NCI-H510A treated with DMSO at 0.1 percent for 48 hours (cell line): ENCODE measurements at places on chromosomes 3 and 15.

DNA sequence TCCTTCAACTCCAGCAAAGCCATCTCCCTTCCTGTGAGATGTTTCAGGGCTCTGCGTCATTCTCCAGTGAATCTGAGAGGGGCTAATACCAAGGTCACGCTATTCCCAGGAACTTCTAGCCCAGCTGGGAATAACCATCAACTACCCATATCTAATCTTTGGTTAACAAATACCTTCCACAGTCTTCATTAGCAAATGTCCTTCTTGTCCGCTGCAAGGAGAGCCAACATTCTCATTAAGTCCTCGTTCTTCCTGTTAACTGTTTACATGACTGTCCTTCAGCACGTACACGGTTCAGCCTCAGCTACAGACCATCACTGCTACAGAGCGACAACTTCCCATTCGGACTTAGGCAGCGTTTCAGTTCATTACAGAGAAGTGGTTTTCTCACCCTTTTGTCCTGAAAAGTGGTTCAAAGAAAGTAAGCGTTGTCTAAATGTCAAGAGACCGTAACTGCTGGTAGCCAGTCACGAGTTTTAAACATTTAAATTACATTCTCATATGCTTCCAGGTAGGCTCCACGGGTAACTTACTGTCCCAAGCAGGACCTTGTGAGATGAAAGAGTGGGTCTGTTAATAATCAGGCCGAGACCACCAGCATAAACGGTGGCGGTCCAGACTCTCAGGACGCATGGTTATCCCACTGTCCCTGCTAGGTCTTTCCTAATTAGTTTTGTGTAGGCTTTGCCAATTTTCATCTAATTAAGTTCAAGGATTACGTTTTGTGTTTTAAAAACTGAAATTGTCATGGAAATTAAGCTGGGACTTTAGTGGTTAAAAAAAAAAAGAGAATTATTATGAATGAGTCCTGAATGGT, 63.8 kb downstream of the CHSY1 start:
- DNase-seq = no peak

GRCh38 chr3:58518291-58518789, 18.6 kb downstream of the ACOX2 start:
- DNase-seq = no peak

GRCh38 chr15:99404454-99404853, 153.2 kb downstream of the LRRC28 start:
- no peak for DNase-seq

DNA sequence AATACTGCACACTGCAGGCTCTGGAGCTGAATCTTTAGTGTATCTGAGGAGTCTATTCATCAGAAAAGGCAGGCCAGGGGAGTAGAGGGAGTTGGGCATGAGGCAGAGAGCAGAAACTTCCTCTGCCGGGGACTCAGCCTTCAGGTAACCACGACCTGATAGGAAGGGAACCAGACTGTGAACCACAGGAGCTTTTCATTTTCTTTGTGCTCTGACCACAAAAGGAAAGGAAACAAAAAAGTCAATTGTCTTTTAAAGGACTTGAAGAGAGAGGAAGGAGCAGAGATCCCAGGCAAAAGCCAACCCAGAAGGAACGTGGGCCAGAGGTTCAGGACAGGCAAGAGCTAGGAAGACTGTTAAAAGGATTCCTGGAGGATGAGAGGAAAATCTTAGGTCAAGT, 573.3 kb downstream of the EPHB1 start:
- no peak for DNase-seq

DNA sequence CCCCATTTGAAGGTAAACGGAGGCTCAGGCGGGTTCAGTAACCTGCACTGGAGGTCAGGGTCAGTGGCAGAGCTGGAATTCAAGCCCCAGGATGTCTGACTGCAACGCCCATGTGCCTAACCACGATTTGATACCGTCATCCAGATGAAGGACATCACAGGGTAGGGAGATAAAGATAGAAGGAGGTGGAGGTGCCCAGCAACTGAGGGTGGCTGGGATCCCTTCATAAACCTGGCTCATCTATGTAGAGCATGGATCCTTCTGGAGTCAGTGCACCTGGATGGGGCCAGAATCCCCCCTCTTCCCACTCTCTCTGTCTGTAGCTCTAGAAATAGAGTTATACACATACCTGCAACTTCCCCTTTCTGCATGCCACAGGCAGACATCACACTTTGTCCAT, 41.3 kb downstream of the GOLGA8S start:
- no peak for DNase-seq

DNA sequence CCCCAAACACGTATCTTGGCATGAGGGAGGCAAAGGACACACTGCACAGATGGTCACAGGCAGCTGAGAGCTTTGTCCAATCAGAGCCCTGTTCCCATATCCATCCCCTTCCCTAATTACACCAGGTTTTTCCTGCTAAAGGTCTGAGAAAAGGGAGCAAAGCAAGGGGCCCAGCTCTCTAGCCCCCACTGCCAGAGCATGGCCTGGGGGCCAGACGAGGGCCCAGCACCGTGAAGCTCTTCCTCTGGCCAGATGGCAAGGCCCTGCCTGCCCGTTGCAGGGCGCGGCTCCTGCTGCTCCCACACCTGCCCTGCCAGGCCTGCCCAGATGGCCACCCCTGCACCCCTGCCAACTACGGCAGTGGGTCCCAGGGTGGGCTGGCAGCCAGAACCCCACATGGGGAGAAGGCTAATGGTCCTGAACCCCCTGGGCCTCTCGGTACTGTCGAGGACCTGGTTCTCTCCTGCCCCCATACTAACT, 3.2 kb downstream of the SHF start:
- DNase-seq = no peak

DNA sequence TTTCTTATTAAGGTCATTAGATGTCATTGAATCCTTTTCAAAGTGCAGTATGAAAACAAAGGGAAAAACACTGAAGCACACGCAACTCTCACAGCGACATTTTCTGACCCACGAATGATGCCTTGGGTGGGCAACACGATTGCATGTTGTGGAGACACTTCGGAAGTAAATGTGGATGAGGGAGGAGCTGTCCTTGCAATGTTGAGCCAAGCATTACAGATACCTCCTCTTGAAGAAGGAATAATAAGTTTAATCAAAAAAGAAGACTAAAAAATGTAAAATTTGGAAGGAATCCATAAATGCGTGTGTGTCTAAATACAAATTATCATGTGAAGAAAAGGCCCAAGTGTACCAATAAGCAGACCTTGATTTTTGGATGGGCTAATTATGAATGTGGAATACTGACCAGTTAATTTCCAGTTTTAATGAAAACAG, 16.9 kb downstream of the THBS1 start:
- DNase-seq = no peak

DNA sequence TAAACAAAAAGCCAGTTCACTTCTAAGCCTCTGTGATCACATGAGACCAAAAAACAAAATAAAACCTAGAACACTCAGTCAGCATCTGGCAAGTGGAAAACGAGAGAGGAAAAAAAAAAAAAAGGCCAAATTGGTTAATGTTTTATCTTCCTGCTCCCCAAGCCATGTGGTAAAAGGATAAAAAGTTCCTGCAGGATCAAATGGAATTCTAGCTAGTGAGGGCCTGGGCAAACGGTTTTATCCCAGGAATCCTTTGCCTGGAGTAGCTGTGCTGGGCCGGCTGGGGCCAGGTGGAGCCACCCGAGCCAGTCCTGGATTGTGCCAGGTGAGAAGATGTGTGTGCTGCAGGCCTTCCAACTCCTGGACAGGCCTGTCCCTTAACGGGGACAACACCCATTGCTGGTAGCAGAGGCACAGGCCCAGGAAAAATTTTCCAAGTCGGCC, 13.2 kb downstream of the SMAD6 start:
- DNase-seq = no peak

DNA sequence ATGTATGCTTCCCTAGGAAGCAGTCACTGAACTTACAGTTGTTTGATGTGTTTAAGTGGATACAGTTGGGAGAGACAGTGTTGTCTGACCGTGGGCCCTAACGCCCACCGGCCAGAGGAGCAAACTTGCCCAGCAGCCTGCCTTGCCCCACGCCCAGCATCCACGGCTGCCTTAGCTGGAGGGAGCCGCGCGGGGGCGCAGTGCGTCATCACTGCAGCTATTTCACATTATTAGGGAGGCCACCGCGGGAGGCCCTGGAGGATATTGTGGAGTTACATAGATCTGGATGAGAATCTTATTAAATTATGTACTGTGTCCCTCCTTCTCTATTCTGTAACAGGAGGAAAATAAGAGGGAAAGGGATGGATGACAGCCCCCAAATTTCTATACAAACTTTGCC, 267.2 kb downstream of the GABRG3 start:
- no peak for DNase-seq

GRCh38 chr3:84893211-84893610, 65.6 kb upstream of the CADM2 start:
- DNase-seq = no peak

DNA sequence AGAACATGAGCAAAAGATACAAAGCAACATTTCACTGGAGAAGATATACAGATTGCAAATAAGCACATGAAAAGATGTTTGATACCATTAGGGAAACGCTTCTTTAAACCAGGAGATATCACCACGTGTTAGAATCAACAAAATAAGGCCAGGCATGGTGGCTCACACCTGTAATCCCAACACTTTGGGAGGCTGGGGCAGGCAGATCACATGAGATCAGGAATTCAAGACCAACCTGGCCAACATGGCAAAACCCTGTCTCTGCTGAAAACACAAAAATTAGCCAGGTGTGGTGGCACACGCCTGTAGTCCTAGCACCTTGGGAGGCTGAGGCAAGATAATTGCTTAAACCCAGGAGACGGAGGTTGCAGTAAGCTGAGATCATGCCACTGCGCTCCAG, 20.5 kb upstream of the MUC20 start:
- no peak for DNase-seq

DNA sequence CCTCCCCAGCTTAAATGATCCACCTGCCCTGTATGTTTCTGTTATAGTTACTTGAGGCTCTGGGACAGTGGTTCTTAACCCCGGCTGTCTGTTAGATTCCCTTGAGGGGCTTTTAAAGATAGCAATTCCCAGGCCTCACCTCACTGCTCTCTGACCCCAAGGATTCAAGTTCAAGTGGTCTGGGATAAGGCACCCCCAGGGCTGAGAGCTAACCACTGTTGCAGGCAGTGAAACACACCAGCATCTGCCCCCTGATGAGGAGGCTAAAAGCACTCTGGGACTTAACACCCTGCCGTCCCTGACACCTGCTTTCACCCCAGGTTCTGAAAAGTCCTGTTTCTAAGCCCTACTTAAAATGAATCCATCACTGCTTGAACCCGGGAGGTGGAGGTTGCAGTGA, 103.7 kb downstream of the LRRK1 start:
- DNase-seq = no peak

DNA sequence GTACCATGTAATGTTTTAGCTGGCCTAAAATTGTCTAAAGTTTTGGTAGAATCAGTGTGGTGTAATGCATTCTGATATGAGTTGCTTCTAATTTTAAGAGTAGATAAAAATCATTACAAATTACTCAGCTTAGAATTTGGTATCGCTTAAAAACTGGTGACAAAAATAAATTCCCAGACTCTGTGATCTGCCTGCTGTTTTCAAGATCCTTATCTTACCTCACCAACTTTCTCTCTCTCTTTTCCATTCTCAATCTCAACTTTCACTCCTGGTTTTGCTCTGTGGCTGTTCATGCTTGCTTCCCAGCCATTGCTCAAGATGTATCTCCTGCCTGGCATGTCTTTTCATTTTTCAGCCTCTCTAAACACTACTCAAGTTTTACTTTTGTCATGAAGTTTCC, 45.7 kb downstream of the TCF12 start:
- no peak for DNase-seq

- peak; percentile 8 for DNase-seq
Measured at GRCh38 chr3:172918568-172919296, 168.2 kb downstream of the ECT2 start.

DNA sequence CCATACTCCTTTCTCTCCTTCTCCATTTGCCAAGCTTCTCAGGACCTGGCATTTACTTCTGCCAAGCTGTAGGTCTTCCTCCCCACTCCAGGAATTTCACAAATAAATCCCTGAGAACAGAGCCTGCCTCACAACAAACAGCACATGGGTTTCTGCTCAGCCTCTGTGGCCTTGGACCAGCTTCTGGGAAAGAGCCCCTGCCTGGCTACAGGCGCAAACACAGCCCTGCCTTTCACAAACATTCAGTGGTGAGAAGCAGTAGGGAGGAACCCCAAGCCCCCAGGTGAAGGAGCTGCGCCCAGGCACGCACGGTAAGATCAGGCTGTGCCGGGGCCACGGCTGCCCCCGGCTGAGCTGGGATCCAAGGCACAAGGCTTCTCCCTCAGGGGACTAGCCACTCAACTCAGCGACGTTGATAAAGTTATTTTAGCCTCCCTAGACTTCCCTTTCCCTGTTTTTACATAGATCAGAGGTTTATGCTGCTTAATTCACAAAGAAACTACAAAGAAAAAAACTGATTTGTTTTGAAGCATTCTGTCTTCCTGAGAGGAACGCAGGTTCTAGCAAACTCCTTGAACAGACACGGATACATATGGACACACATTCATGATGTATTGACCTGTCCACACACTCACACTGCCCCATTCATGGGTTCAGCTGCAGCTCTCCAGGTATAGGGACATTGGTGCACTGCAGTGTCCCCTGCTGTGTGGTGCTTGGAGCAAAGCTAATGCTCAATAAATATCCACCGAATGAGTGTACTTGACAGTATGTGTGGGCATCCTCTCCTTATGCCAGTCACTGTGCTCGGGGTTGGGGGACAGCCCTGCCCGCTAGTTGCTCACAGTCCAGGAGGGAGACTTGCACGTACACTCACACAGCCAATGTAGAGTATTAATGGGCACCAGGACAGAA, 25.4 kb downstream of the HES1 start:
- no peak for DNase-seq

DNA sequence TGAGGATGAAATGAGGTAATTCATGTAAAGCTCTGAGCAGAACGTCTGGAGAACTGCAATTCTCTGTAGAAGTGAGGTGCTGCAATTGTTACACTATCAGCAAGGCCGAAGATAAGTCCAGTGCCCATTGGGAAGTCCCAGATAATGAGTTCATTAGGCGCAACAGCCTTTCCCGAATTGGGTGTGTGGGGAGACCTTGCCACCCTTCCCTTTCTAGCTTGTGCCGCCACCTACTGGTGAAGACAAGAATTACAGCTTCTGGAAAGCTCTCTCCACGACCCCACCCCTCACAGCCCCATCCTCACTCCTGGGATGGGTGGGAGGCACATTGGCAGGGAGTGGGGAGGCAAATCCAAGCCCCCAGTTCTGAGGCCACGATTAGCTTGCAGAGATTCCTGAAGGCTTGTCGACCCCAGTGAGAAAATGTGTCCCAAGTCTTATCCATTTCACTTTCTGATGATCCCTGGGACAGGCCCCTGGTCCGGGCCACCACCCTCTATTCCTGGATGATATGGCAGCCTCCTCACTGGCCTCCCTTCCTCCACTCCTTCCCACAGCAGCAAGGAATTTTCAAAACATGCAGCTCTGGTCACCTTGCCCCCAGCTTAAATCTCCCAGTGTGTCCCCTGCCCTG, 36.4 kb downstream of the FAM3D start:
- DNase-seq = peak; percentile 35

DNA sequence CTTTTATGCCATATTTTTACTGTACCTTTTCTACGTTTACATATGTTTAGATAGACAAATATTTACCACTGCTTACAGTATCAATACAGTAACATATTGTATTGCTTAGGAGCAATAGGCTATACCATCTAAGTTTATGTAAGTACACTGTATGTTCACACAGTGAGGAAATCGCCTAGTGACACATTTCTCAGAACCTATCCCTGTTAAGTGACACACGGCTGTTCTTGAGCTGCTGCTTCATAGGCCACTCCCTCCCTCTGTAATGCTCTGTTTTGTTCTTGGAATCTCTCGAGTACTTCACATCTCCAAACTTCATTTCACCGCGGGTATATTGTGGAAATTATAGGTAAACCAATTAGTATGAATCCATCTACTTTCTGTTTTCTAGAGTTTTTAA, 13.4 kb upstream of the SELENOT start:
- DNase-seq = no peak
